ENCODE measurements at places on chromosomes 12 and 14. TPM values are rescaled to one million over a fixed set of nuclear protein-coding genes. Genes with fewer than 3 reads are reported as not detected.

The SERPINA3 gene
- total RNA-seq: 0.40 TPM

The PAH gene
- not detected for total RNA-seq

The SERPINA12 gene
- total RNA-seq: not detected

The ACTR10 gene
- total RNA-seq: 78.5 TPM

The MAP1LC3B2 gene
- 0.72 TPM for total RNA-seq

The CPNE6 gene
- total RNA-seq: not detected

The OR11H6 gene
- not detected for total RNA-seq

The EAPP gene
- total RNA-seq: 37.4 TPM

The YBX3 gene
- total RNA-seq: 395 TPM

All from thoracic aorta endothelial cell (primary cell).